ENCODE measurements at places on chromosomes 11 and 22. TPM values are rescaled to one million over a fixed set of nuclear protein-coding genes. Genes with fewer than 3 reads are reported as not detected.

Gene OR52I1
- not detected for total RNA-seq

Gene PNPLA5
- not detected for total RNA-seq

Gene OR8D1
- total RNA-seq: not detected

Gene C11orf52
- total RNA-seq: 1.1 TPM

Gene CENPM
- 28.4 TPM for total RNA-seq

Gene OR2AT4
- not detected for total RNA-seq

Gene GGTLC2
- total RNA-seq: not detected

Gene KRTAP5-2
- not detected for total RNA-seq

Gene PATE4
- total RNA-seq: not detected

Gene GLYAT
- not detected for total RNA-seq

Gene MGAT3
- total RNA-seq: 0.40 TPM

Gene MMP1
- total RNA-seq: 1,928 TPM

Gene CCDC188
- total RNA-seq: 3.5 TPM

Gene USP47
- total RNA-seq: 79.3 TPM

Gene ANKRD13D
- 58.3 TPM for total RNA-seq

Gene LRP4
- total RNA-seq: 1.1 TPM

Gene C11orf16
- total RNA-seq: not detected

Gene MISFA
- total RNA-seq: 0.31 TPM

Gene APOBEC3B
- 5.0 TPM for total RNA-seq

Gene EFEMP2
- 78.6 TPM for total RNA-seq

Gene VPS26B
- total RNA-seq: 38.2 TPM

Gene A4GALT
- 33.6 TPM for total RNA-seq

Gene TEX54
- total RNA-seq: not detected

Gene AIFM3
- total RNA-seq: 0.53 TPM

Gene IGF2
- total RNA-seq: under 0.01 TPM

Gene DDTL
- 0.92 TPM for total RNA-seq

Gene B4GAT1
- 46.9 TPM for total RNA-seq

Gene LIPT2
- 1.6 TPM for total RNA-seq

Gene PDGFB
- 1.1 TPM for total RNA-seq

Gene HPX
- 1.4 TPM for total RNA-seq

Gene CCND1
- total RNA-seq: 703 TPM

Gene VPS51
- 203 TPM for total RNA-seq

Gene C1QTNF4
- total RNA-seq: 0.06 TPM

Gene OR5B3
- total RNA-seq: not detected

Gene UPK2
- total RNA-seq: not detected

Gene OLFML1
- total RNA-seq: 15.2 TPM

Gene HTR3A
- total RNA-seq: not detected

Gene P2RY2
- total RNA-seq: 1.2 TPM

Gene BRSK2
- total RNA-seq: 0.26 TPM

Gene RFPL2
- not detected for total RNA-seq

Gene SLC5A1
- not detected for total RNA-seq

Gene CHCHD10
- total RNA-seq: 5.5 TPM

Gene CRYBB2
- total RNA-seq: not detected

Gene OR51B5
- total RNA-seq: 0.40 TPM

Gene PATE2
- 0.13 TPM for total RNA-seq

Gene APOL5
- not detected for total RNA-seq

Gene MYBPC3
- total RNA-seq: not detected

Gene CDC42BPG
- 0.25 TPM for total RNA-seq

Gene C11orf87
- total RNA-seq: under 0.01 TPM

Gene LMNTD2
- 0.19 TPM for total RNA-seq
